ENCODE measurements at places on chromosomes 2 and 18.

- DNase-seq, result no peak
These were observed 13.1 kb upstream of the TMEM185B start for GRCh38 chr2:120236316-120236715.

DNA sequence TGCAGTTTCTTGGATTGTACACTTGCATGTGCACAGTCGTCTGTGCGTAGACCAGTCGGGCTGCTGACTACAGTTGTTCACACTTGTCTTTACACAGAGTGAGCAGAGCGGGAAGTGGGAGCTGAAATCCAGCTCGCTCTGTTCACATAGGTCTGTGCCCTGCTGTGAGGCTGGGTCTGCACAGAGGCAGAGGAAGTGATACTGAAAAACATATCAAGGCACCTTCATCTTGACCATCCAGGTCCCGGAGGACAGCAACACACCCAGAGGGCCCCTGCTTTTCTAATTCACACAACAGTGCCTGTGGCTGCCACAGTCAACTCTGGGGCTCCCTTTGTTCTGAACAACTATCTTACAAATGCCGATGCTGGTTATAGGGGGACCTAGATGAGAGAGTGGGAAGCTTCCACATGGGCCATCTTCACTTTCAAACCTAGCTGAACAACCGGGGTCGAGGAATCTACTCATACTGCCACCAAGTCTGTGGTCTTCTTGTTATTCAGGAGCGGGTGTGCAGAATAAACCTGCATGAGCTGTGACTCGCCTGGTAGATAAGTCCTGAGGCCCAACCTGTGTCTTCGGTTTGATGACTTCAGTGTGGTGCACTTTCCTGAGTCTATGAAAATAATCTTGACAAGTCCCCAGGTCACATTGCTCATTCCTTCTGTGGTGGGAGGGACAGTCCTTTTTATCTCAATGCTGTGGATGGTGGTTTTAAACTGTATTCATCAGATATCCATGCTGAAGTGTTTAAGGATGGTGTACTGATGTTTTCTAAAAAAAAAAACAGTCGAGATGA is 3.5 kb upstream of the ADNP2 start:
- DNase-seq, result no peak

- no peak for DNase-seq
These were observed 214.2 kb downstream of the DYSF start for GRCh38 chr2:71667256-71668182.

DNA sequence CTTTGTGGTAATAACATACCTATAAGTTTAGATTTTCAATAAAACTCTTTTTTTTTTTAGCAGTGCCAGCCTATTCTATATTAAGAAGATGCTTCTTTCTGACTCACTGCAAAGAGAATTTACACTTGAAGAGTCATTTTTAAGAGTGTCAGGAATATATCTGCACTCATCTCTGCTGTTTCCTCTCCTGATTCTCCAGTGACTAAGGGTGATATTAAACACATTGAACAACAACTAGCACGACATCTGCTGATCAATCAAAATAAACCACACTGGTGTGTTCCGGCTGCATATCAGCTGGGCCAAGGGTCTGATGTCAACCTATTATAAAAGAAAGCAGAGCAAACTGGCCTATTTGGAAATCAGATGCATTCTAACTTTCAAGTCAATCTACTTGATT is 15.0 kb downstream of the RAB27B start:
- no peak for DNase-seq

GRCh38 chr2:108586116-108586515 is 51.8 kb downstream of the LIMS1 start:
- no peak for DNase-seq

DNA sequence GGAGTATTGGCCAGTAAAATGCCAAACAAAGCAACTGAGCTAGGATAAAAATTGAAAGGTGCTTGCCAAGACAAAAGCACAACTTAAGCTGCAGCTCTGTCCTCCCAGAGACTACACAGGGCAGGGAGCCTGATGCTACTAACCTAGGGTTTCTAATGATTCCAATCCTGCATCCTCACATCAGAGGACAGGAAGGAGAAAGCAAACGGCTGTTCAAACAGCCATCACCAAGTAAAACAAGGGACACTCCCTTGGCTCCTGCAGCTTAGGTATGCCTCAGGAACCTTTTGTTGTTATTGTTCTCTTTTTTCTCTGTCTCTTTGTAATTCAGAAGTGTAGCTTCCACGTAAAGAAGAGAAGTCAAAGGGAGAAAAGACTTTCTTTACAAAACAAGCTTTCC is 99.5 kb downstream of the TCF4 start:
- no peak for DNase-seq

- DNase-seq, result no peak
These were observed 146.4 kb upstream of the MAP2 start for GRCh38 chr2:209277444-209277843.

DNA sequence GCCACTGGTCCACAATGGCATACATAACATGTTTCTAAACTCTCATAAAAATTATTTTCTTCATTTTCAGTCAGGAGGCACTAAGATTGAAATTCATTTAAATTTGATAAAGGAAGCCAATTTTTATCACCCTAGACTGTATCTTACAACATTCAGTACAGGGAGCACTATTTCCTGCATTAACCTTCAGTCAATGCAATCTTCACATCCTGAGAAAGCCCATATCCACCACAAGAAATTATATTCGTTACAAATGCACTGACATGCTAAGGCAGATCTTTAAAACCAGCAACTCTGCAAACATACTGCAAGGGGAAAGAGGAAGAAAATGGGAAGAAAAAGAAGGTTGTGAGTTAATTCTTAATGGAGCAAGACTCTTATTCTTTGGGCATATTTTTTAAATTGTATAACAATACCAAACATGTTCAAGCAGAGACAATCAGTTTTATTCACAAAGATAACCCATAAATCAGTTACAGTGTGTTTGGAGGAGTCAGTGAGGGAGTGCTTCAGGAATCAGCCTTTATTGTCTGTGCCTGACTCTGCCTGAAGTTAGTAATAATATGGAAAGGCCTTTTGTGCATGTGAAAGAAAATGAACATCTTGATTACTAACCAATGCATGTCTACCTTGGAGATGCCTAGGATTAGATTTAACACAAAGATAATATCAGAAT is 370.1 kb downstream of the FBXO15 start:
- no peak for DNase-seq

DNA sequence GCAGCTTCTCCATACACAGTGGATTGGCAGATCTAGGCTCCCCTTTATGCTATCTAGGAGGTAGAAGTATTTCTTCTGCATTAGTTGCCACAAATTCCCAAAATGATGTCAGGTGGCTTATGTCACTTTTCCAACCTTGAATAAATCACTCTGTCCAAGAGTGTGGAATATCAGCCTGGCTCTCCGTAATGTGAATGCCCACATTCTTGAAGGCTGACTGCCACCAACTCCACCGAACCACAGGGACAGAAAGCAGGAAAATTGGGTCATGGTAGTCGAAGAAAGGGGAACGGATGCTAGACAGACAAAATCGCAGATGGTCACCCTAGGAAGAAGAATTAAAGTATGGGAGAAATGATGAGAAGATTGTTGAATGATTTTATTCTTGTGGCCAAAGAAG is 624.9 kb upstream of the CDH2 start:
- DNase-seq, result no peak

DNA sequence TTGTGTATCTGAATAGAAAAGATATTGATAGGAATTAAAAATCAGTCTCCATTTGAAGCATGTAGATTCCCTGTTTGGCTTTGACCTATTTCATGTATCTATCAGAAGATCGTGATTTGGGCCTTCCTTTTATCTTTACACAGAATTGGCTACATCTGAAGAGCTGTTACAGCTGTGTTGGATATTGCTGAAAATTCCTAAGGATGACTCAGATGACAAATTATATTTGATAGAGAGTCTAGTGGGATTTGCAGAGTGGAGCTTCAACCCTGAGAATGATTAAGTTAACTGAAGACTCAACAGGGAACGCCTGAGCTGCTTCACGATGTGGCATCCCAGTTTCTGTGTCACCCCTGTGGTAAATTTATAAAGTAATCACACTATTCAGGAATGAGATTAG is 4.9 kb upstream of the COL3A1 start:
- DNase-seq, result no peak

- DNase-seq, result no peak
These were observed 62.5 kb upstream of the RAB27B start for GRCh38 chr18:54765636-54766375.

- DNase-seq, result no peak
These were observed 248.5 kb upstream of the HNMT start for GRCh38 chr2:137715731-137716191.

DNA sequence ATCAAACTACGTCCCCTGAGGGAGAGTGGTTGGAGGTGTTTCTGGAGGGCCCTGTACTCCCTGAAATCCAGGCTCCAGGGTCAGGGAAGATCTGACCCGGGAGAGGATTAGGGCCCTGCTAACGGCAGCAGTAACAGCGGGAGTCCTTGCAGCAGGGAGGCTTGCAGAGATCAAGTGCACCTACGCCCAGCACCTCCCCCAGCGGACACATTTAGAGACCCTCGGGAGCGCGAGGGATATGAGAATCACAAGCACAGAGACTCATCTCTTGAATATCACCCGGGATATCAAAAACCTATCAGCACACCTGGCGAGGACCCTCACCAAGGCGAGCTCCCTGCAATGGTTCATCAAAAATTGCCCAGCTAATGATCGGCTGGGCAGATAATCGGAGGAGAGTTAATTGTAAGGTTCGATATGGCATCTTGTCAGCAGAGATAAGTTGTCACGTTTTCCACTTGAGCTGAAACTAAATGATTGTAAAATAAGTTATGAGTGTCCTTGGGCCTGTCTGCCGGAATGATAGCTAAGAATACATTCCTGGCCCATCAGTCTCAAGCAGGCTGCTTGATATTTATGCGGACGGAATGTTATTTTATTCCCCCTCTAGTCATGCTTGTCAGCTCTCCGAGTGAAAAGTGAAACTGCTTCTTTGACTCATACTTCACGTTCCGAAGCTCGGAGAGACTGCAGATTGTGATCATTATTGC is 209.8 kb downstream of the GBX2 start:
- no peak for DNase-seq

DNA sequence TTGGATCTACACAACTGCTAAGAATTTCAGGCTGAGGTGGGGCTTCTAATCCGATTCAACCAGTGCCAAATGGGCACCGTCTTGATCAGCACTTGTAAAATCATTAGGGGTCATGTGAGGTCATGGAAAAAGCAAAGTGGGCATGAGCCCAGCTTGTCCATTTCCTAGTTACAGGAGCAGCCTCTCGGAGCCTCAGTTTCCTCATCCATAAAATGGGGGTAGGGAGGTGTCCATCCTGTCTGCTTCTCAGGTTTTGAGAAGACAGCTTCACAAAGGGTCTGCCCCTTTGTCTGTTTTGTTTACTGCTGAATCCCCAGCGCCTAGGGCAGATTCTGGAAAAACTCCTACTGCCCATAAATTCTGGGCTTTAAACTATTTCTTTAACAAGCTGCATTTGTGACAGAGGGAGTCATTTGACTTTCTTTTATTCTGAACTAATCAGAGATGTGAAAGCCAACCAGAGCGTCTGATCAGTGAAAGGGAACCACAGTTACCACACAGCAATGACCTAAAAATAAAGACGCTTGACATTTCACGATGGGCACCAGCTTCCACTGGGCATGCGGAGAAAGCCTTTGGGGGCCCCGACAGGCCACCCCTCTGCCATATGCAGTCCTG is 38.9 kb downstream of the DNMT3A start:
- DNase-seq, result peak; percentile 63

GRCh38 chr2:37549598-37549997 is 121.8 kb downstream of the CDC42EP3 start:
- no peak for DNase-seq

DNA sequence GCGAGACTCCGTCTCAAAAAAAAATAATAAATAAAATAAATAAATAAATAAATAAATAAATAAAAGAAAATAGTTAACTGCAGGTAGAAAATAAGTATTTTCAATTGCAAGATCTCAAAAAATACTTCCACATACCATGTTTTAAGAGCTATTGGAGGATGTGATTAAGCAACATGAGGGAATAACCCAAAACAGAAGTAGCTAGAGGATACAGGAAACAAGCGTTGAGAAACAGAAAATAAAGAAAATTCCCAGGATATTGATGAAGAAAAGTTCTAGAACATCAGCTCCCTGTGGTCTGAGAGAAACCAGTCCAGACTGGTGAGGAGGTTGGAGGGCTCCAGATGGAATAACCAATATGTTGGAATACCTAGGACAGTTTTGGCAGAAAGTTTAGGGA is 57.3 kb upstream of the RND3 start:
- DNase-seq, result peak; percentile 3

GRCh38 chr2:151637271-151637781 is 97.0 kb downstream of the NEB start:
- peak; percentile 26 for DNase-seq

DNA sequence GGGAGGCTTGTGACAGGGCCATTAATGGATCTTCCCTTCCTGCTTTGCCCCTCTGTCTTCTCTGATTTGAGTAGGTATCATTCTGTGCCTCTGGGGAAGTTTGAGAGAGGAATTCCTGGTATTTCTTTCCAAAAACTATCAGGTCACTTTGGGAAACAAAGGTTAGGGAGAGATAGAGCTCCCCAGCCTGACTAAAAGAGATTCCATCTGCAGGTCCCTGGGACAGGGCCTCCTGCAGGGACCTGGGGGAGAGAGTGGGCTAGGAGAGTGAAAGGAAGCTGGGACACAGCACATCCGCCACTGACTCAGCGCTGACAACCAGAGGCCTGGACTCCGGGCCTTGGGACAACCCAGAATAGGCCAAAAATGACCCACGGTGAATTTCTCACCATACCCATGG is 6.4 kb downstream of the GALNT14 start:
- DNase-seq, result no peak

- DNase-seq, result no peak
These were observed 70.7 kb upstream of the BCL2L11 start for GRCh38 chr2:111049792-111050640.

DNA sequence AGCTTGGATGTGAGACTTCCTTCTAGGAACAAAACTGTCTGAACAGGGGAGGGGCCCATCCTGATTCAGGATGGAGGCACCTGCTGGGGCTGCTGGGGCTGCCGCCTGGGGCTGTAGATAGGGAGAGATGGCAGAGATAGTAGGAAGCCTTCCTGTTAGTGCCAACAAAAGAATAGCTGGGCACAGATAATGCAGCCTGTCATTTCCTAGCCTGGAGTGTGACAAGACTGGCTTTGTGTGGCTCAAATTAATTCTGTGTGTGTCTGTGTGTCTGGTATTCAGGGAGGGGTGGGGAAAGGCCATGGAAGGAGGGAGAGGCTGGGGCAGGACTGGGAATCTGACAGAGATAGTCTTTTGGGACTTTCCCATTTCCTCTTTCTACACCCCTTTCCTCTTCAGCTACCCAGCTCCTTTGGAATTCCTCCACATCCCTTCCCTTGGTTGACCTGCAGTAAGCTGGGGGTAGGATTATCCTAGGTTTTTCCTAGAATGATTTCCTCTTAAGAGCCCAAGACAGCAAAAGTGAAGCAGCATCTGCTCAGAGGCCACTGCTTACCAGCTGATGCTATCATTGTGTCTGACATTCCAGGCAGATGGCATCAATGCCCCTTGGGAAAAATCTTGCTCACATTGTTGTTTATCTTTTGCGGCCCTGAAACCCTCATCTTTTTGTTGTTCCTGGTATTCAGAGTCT is 144.9 kb upstream of the LHCGR start:
- DNase-seq, result no peak

Data from inflammatory macrophage treated with lipopolysaccharide for 1 hour (primary cell).